Thoracic aorta endothelial cell (primary cell): ENCODE measurements at places on chromosomes 7 and 10. TPM values are rescaled to one million over a fixed set of nuclear protein-coding genes. Genes with fewer than 3 reads are reported as not detected.

The ACBD7 gene
- total RNA-seq: 1.7 and 3.3 TPM in 2 replicates

The RADIL gene
- total RNA-seq: 0.80 and 2.0 TPM in 2 replicates

The CNOT4 gene
- 15.0 and 17.7 TPM in 2 replicates for total RNA-seq

The ATAD1 gene
- total RNA-seq: 59.7 and 77.5 TPM in 2 replicates

The ZNF655 gene
- 21.4 and 24.3 TPM in 2 replicates for total RNA-seq

The SUN3 gene
- total RNA-seq: not detected in 2 replicates

The VAX1 gene
- total RNA-seq: not detected in 2 replicates

The ADRB1 gene
- total RNA-seq: under 0.01 TPM in 1 of 2 replicates, not detected in the other

The ASB10 gene
- not detected in 2 replicates for total RNA-seq

The TMEM225B gene
- 0.43 TPM in 1 of 2 replicates, not detected in the other for total RNA-seq

The SERPINE1 gene
- total RNA-seq: 1,853 and 2,613 TPM in 2 replicates

The SRPK2 gene
- total RNA-seq: 72.5 and 75.8 TPM in 2 replicates

The COL28A1 gene
- total RNA-seq: not detected in 2 replicates

The SFRP4 gene
- not detected in 2 replicates for total RNA-seq

The ZNF22 gene
- total RNA-seq: 56.3 and 56.8 TPM in 2 replicates

The DIP2C gene
- total RNA-seq: 5.7 and 8.3 TPM in 2 replicates

The LRRC4 gene
- 1.3 and 1.7 TPM in 2 replicates for total RNA-seq

The UTF1 gene
- total RNA-seq: not detected in 2 replicates

The GIMAP5 gene
- total RNA-seq: 1.2 and 8.9 TPM in 2 replicates

The NCF1 gene
- total RNA-seq: not detected in 2 replicates

The AVPI1 gene
- total RNA-seq: 1.9 and 2.9 TPM in 2 replicates

The ZNF736 gene
- 9.0 and 11.7 TPM in 2 replicates for total RNA-seq

The BMS1 gene
- 34.5 and 38.6 TPM in 2 replicates for total RNA-seq

The NKX1-2 gene
- not detected in 2 replicates for total RNA-seq

The SLC26A3 gene
- total RNA-seq: not detected in 2 replicates

The AKR1C2 gene
- total RNA-seq: 2.0 and 2.2 TPM in 2 replicates

The SPDYE6 gene
- total RNA-seq: not detected in 2 replicates

The PPP3CB gene
- total RNA-seq: 28.9 and 30.5 TPM in 2 replicates

The CTTNBP2 gene
- total RNA-seq: not detected in 2 replicates

The ARHGAP22 gene
- total RNA-seq: 65.8 and 76.5 TPM in 2 replicates

The OR2A1 gene
- 0.22 TPM in 1 of 2 replicates, not detected in the other for total RNA-seq

The GPC2 gene
- total RNA-seq: 3.9 and 4.1 TPM in 2 replicates

The IRF5 gene
- 0.66 and 1.4 TPM in 2 replicates for total RNA-seq

The RASA4B gene
- total RNA-seq: 1.7 and 2.8 TPM in 2 replicates

The USP6NL gene
- total RNA-seq: 38.8 and 42.8 TPM in 2 replicates

The FGF8 gene
- 0.13 TPM in 1 of 2 replicates, not detected in the other for total RNA-seq

The VSTM2A gene
- total RNA-seq: not detected in 2 replicates
